Smooth muscle cell of the umbilical artery (primary cell): ENCODE measurements at places on chromosomes 6 and 20. TPM values are rescaled to one million over a fixed set of nuclear protein-coding genes. Genes with fewer than 3 reads are reported as not detected.

KIAA0408 gene
- 1.5 and 6.9 TPM in 2 replicates for total RNA-seq

POLH gene
- 27.6 and 47.4 TPM in 2 replicates for total RNA-seq

TGM3 gene
- total RNA-seq: not detected in 2 replicates

KCNK15 gene
- total RNA-seq: 0.09 TPM in 1 of 2 replicates, not detected in the other

ADGRF5 gene
- total RNA-seq: under 0.01 and 0.09 TPM in 2 replicates

LIN28B gene
- 0.05 TPM in 1 of 2 replicates, not detected in the other for total RNA-seq

LAMA4 gene
- 84.6 and 174 TPM in 2 replicates for total RNA-seq

PROKR2 gene
- not detected in 2 replicates for total RNA-seq

HS3ST5 gene
- not detected in 2 replicates for total RNA-seq

CCN2 gene
- 176 and 540 TPM in 2 replicates for total RNA-seq

BHLHE23 gene
- not detected in 2 replicates for total RNA-seq

HCK gene
- total RNA-seq: not detected in 2 replicates

UNC5CL gene
- under 0.01 TPM in 1 of 2 replicates, not detected in the other for total RNA-seq

PGC gene
- not detected in 2 replicates for total RNA-seq

ANKRD66 gene
- not detected in 2 replicates for total RNA-seq

PKIB gene
- 1.6 and 5.9 TPM in 2 replicates for total RNA-seq

MAS1 gene
- total RNA-seq: under 0.01 TPM in 1 of 2 replicates, not detected in the other

SLC35F1 gene
- not detected in 2 replicates for total RNA-seq

ENPP1 gene
- 15.7 and 42.2 TPM in 2 replicates for total RNA-seq

TMEM181 gene
- 65.3 and 70.3 TPM in 2 replicates for total RNA-seq

PI16 gene
- total RNA-seq: 0.23 and 0.59 TPM in 2 replicates

ZBTB46 gene
- total RNA-seq: 0.42 and 0.59 TPM in 2 replicates

MAFB gene
- total RNA-seq: 0.14 and 0.30 TPM in 2 replicates

GNRH2 gene
- total RNA-seq: 0.59 TPM in 1 of 2 replicates, not detected in the other

RBM24 gene
- total RNA-seq: 8.0 and 16.2 TPM in 2 replicates
